Kidney (tissue), 22 donors: ENCODE measurements at places on chromosomes 2 and 18.

DNA sequence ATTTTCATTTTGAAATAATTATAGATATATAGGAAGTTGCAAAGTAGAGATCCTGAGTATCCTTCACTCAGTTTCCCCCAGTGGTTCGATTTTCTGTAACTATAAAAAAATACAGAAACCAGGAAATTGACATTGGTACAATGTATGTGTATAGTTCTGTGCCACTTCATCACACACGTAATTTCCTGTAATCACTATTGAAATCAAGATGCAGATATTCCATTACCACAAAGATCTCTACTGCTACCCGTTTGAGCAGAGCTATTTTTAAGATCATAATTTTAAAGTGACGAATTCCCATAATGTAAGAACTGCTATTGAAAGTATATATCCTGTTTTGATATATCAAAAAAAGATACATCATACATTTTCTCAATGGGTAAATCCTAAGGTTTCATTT lies 142.3 kb downstream of the BABAM2 start:
- no peak overlapping the region for H3K27ac ChIP-seq
- no peaks in the 10 kb centered on the region for H3K27me3 ChIP-seq
- H3K4me1 ChIP-seq: no peaks in the 10 kb centered on the region
- DNase-seq: no peak
- H3K4me3 ChIP-seq: no peak overlapping the region
- H3K36me3 ChIP-seq: no peaks in the 10 kb centered on the region

GRCh38 chr2:64797881-64798575 lies 144.3 kb upstream of the SERTAD2 start:
- H3K4me1 ChIP-seq: no peaks in the 10 kb centered on the region
- H3K4me3 ChIP-seq: no peak overlapping the region
- no peaks in the 10 kb centered on the region for H3K36me3 ChIP-seq
- H3K27ac ChIP-seq: no peak overlapping the region
- peak; percentile 60 for DNase-seq
- H3K27me3 ChIP-seq: no peaks in the 10 kb centered on the region

DNA sequence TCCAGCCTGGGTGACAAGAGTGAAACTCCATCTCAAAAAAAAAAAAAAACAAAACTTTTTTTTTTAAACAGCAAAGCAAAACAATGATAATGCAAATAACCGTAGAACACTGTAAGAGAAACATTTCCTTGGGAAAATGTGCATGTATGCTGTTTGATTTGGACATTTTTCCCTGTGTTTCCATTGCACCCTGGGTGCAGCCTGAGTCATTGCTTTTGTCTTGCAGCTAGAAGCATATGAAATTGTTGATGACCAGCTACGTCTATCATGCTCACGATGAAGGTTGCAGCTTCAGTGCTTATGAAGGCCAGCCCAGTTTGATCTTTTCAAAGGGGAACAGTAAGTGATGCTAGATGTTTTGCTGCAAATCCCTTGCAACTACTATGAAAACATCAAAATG lies 41.5 kb downstream of the MOGAT1 start:
- no peak for DNase-seq
- no peaks in the 10 kb centered on the region for H3K27me3 ChIP-seq
- no peak overlapping the region for H3K4me3 ChIP-seq
- H3K4me1 ChIP-seq: no peaks in the 10 kb centered on the region
- no peaks in the 10 kb centered on the region for H3K36me3 ChIP-seq

DNA sequence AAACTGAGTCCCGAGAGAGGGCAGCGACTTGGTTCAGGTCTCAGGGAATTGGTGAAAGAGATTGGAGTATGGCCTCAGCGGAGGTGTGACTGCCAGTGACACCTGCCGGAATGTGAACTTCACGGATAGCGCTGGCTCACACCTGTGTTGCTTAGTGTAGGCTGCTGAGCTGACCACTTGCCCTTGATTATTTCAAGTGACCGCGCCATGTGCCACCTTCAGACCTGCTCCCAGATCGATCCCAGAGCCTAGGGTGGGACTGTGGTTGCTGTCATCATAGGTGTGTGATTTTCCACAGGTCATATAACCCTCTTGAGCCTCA lies 134.8 kb downstream of the GLI2 start:
- no peak overlapping the region for H3K4me3 ChIP-seq
- no peaks in the 10 kb centered on the region for H3K27me3 ChIP-seq
- no peak overlapping the region for H3K27ac ChIP-seq
- H3K4me1 ChIP-seq: peaks cover 3% of the 10 kb centered on the region
- H3K36me3 ChIP-seq: no peaks in the 10 kb centered on the region
- DNase-seq: no peak

DNA sequence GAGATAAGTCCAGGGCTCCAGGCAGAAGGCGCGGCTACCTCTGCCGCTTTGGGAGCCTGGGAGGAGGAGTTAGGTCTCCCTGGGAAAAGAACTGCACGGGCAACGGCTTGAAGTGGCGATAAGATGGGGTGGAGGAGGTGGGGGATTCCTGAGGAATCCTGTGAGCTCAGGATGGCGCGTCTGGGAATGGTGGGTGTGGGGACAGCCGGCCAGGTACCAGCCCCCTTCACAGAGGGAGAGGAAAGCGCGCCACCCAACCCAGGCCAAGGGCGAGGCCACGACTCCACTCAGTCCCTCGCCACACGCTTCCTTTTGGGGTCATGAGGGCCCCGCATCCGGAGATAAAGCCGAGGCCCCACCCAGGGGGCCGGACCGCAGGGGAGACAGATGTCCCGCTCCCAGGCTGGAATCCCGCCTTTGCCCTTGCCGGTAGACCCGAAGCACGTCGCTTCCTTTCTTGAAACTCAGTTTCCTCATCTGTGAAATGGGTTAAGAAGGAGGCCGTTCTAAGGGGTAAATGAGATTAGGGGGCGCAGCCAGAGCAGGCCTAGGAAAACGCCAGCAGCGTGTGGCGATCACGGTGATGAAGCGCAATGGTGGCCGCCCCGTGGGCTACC lies 1.7 kb upstream of the CTDSP1 start:
- H3K4me3 ChIP-seq: peak overlapping the region; percentile 97
- H3K4me1 ChIP-seq: peaks cover 26% of the 10 kb centered on the region

DNA sequence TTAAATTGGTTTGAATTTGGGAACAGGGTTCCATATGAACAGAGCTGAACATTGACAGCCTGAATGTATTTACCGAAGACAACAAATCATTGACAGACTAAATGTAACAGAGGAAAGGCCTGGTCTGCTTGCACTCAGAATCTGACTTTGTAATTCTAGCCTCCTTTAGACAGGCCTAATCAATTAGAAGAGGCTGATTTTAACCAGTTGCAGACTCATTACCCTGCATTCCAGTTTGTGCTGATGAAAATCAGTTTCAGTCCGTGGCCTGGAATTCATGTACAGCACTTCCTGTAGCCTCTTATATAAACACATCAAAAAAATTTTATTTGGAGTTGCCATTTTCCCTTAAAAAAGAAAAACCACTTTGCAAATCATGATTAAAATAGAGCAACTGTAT lies 93.1 kb upstream of the ZFP36L2 start:
- H3K27ac ChIP-seq: no peak overlapping the region
- H3K36me3 ChIP-seq: no peaks in the 10 kb centered on the region
- no peaks in the 10 kb centered on the region for H3K27me3 ChIP-seq
- H3K4me3 ChIP-seq: no peak overlapping the region
- no peak for DNase-seq

DNA sequence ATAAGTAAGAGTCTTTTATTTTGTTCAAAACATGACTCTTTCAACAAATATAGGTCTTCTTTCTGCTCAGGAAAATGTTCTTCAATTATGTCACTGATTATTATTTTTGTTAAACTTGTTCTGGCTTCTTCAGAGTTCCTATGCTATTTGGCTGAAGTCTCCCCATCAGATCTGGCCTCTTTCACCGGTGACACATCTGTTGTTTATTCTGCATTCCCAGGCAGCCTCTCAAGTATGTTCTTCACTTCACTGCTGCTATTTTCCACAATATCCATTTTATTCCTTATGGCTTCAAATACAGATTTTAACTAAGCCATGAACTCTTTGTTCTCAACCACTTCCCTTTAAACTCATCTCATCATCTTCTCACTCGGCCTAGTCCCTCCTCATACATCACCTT lies 45.7 kb downstream of the HDAC4 start:
- no peak overlapping the region for H3K27ac ChIP-seq
- no peaks in the 10 kb centered on the region for H3K4me1 ChIP-seq
- H3K27me3 ChIP-seq: no peaks in the 10 kb centered on the region
- DNase-seq: no peak
- H3K4me3 ChIP-seq: no peak overlapping the region

GRCh38 chr2:71604726-71605120 lies 151.4 kb downstream of the DYSF start:
- no peak overlapping the region for H3K27ac ChIP-seq
- no peaks in the 10 kb centered on the region for H3K27me3 ChIP-seq
- no peak overlapping the region for H3K4me3 ChIP-seq
- DNase-seq: no peak
- H3K36me3 ChIP-seq: no peaks in the 10 kb centered on the region

DNA sequence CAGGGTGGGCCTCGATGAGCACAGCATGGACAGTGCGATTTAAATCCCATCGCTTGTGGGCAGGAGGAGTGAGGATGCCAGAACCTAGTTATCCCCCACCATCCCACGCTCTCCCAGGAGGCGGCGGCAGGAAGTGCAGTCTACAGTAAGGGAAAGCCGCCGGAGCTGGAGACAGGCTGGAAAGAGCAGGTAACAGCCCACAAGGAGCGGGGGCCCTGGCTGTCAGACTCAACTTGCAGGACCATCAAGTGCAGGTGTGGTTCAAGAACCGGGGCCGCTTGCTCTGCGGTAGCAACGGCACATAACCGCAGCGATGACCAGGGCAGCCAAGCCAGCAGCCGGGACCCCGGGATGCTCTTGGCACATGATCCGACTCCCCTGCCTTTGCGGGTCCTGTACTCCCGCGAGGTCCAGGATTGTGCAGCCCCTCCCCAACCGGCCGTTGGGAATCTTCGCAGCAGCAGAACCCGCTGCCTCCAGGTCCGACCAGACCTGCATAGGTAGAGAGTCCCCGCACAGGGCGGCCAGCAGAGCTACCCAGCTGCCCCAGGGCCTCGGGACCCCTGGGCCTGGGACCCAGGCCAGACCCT lies 82.1 kb downstream of the BIN1 start:
- H3K36me3 ChIP-seq: no peaks in the 10 kb centered on the region
- no peaks in the 10 kb centered on the region for H3K4me1 ChIP-seq
- H3K27me3 ChIP-seq: no peaks in the 10 kb centered on the region
- peak; percentile 74 for DNase-seq
- H3K4me3 ChIP-seq: peak overlapping the region; percentile 36

GRCh38 chr2:71534826-71535225 lies 81.5 kb downstream of the DYSF start:
- no peaks in the 10 kb centered on the region for H3K27me3 ChIP-seq
- no peak for DNase-seq
- H3K4me1 ChIP-seq: no peaks in the 10 kb centered on the region
- no peak overlapping the region for H3K27ac ChIP-seq

GRCh38 chr2:61715506-61715905 lies 138.4 kb downstream of the FAM161A start:
- H3K4me3 ChIP-seq: no peak overlapping the region
- no peaks in the 10 kb centered on the region for H3K4me1 ChIP-seq
- no peaks in the 10 kb centered on the region for H3K27me3 ChIP-seq
- DNase-seq: no peak
- H3K36me3 ChIP-seq: no peaks in the 10 kb centered on the region

DNA sequence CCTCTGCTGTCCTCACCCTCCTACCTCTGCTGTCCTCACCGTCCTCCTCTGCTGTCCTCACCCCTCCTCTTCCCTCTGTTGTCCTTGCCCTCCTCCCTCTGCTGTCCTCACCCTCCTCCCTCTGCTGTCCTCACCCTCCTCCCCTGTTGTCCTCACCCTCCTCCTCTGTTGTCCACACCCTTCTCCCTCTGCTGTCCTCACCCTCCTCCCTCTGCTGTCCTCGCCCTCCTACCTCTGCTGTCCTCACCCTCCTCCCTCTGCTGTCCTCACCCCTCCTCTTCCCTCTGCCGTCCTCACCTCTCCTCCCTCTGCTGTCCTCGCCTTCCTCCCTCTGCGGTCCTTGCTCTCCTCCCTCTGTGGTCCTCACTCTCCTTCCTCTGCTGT lies 11.8 kb downstream of the GAD1 start:
- H3K27ac ChIP-seq: no peak overlapping the region
- H3K27me3 ChIP-seq: peaks cover 12% of the 10 kb centered on the region
- H3K4me3 ChIP-seq: no peak overlapping the region
- no peak for DNase-seq
- H3K36me3 ChIP-seq: no peaks in the 10 kb centered on the region

- peak overlapping the region; percentile 96 for H3K4me3 ChIP-seq
- DNase-seq: no peak
- no peak overlapping the region for H3K27ac ChIP-seq
- H3K4me1 ChIP-seq: no peaks in the 10 kb centered on the region
- H3K36me3 ChIP-seq: no peaks in the 10 kb centered on the region
- H3K27me3 ChIP-seq: no peaks in the 10 kb centered on the region
Observed at GRCh38 chr2:213148572-213149261, 2.7 kb downstream of the IKZF2 start.

DNA sequence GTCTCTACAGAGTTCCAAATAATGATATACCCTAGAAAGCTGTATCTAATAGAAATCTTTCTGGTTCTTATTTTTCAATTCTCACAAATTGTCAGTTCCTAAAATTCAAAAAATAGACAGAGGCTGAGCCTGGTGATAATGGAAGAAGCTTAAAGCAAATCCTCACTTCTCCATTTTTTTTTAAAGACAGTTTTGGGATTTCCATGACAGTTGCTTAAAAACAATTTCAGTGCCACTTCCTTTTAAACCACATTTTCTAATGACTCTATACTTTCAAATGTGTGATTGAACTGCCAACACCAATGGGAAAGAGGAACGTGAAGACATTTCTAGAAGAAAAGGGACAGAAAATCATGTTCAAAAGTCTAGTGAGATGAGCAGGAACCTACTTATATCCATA lies 4.0 kb downstream of the GKN2 start:
- no peaks in the 10 kb centered on the region for H3K36me3 ChIP-seq
- H3K4me3 ChIP-seq: no peak overlapping the region
- H3K27ac ChIP-seq: no peak overlapping the region
- DNase-seq: no peak
- H3K4me1 ChIP-seq: no peaks in the 10 kb centered on the region

DNA sequence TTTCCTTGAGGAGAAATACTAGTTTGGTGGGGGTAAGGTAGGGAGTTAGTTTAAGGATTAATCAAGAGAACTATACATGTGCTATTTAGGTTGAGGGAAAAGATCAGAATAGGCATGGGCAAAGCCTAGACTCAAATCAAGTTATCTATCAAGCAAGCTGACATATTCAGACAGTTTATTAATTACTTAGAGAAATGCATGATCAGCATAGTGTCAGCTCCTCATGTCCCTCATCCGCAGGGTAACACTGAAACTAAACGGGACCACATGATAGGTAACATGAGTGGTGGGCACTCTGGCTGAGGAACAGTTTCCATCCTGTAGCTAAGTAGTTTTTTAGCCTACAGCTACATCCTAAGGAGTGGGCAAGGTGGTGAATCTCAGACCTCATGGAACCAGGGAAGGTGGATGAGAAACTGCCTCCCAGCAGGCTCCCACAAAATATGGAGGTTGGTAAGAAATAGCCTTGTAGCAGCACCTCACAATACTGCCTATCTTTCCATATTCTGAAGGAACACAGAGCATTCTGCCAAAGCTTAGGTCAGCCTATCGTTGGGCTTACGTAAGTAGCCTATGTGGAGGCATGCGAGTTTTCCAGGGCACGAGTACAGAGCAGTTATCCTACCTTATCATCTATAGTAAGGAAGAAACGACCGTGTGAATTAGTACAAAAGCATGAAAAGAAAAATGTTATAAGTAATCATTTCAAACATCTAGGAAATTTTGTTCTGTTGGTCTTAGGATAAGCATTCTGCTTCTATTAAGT lies 18.4 kb downstream of the ZC3H6 start:
- no peak overlapping the region for H3K4me3 ChIP-seq
- no peak for DNase-seq
- H3K4me1 ChIP-seq: no peaks in the 10 kb centered on the region
- H3K36me3 ChIP-seq: no peaks in the 10 kb centered on the region
- no peaks in the 10 kb centered on the region for H3K27me3 ChIP-seq
